ENCODE measurements at places on chromosomes 1 and 21.

GRCh38 chr1:38699330-38700076 lies 160.1 kb downstream of the RRAGC start:
- no peak for DNase-seq

DNA sequence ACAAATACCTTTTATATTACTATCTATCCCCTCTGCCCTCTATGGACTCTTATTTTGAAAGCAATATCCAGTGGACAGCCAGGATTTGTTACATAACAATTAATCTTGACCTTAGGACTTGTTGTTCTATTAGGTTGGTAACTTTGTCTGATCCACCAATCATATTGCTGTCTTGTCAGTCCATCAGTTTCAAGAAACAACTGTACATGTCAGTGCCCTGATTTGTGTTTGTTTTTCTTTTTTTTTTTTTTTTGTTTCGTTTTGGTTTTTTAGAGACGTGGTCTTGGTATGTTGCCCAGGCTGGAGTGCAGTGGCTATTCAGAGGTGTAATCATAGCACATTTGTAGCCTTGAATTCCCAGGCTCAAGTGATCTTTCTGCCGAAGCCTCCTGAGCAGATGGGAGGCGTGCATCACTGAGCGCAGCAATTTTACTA lies 1.5 kb upstream of the SCP2 start:
- no peak for DNase-seq

DNA sequence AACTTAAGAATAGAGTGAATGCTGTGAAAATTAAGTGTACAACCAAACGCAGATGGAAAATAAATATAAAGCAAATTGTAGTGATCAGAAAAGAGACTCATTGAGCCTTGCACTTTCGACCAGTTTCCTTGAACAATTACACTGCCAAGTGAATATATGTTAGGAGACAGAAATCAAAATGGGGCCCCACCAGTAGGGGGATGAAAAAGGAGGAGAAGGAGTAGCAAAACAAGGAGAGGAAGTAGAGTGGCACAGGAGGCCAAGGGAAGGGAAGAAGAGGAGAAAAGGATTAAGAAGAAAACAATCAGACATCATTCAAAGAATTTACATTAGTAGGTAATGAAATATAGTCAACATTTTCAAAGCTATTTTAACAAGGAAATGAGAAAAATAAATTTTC lies 1770.6 kb downstream of the PLA2G4A start:
- no peak for DNase-seq

GRCh38 chr21:26177187-26177586 lies 6.6 kb upstream of the APP start:
- DNase-seq: no peak

GRCh38 chr1:205028924-205029323 lies 14.1 kb upstream of the CNTN2 start:
- no peak for DNase-seq

GRCh38 chr1:156082309-156083091 lies at the start of gene MEX3A:
TSS of gene MEX3A (minus strand) at chr1:156082465. CDS start at chr1:156081998, 467 bp downstream.
- peak; percentile 73 for DNase-seq

DNA sequence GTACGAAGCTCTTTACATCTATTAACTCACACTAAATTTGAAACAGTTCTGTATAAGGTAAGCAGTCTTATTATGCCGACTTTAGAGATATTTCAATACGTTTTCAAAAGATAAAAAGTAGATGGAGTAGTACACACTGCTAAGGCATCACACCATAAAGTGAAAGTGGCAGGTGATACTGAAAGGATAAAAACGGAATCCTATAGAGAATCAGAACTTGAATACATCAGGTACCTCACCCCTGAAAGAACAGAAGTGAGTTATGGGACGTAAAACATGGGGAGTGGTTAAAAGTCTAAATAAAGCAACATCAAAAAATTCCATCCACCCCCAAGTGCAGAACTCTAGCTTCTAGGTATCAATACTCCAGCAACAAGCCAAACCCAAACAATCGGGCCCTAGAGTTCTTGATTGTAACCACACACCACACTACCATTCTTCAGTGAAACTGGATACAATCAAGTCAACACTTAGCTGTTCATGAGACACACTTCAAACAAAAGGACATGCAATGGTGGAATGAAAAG lies 142.6 kb downstream of the SMYD3 start:
- no peak for DNase-seq

DNA sequence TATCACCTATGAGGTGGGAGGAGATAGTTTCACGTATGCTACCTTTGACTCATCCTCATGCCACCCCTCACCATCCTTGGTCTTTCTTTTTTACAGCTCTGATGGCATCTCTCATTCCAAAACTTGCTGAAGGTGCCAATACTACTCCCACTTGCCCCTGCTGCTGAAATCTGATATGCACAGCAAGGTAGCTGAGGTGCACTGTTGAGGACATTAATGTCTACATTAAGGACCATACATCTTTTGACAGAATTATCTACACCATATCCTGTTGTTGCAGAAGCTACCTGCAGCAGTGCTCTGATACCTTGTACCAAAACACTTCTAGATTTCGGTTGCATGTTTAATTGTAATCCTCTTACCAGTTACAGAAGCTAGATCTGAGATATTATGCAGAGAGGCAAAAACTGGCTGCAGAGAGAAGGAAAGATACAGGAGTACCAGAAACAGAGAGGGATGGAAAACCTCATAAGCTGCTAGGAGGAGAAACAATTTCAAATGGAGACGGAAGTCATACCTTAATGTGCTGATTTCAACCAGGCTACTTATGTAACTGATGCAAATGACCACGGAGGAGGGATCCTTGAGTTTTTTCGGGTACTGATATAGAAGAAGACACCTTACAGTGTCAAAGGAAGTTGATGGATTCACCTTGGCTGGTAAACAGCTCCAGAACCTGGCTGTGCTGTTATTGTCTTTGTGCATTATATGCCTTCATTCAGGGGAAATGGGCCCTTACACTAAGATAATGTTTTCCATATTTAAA lies 19.3 kb upstream of the PTPRC start:
- DNase-seq: no peak

DNA sequence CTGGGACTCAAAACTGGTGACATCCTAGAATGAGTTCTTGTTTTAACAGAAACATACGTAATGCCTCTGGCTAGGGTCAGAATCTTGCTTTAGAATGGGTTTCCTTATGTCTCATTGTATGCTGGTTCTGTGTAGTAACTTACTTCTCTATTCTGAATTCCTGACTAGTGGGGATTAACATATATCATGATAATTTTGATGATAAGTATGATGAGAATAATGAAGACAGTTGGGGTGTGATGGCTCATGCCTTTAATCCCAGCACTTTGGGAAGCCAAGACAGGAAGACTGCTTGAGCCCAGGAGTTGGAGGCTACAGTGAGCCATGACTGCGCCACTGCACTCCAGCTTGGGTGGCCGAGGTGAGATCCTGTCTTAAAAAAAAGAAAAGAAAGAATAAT lies 31.7 kb upstream of the CDC42BPA start:
- DNase-seq: no peak

- no peak for DNase-seq
These were observed 6.3 kb upstream of the KCNE1 start for GRCh38 chr21:34518301-34518700.
